GM18507 (cell line): ENCODE measurements at places on chromosomes 3 and 15.

DNA sequence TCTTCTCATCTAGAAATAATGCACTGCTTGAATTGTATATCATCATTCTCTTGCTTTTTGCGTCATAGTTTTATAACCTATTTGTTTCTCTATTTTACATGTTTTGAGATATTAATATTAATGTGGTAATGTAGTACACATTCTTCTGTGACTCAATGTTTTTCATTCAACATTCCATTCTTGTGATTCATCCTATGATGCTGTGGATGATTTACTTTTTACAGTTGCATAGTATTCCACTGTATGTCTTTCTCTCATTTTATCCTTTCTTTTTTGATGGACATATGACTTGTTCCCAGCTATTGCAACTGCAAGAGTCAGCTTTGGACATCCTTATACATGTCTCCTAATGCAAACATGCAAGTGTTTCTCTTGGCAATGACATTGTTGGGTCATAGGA, 20.6 kb upstream of the VEPH1 start:
- no peak for DNase-seq

DNA sequence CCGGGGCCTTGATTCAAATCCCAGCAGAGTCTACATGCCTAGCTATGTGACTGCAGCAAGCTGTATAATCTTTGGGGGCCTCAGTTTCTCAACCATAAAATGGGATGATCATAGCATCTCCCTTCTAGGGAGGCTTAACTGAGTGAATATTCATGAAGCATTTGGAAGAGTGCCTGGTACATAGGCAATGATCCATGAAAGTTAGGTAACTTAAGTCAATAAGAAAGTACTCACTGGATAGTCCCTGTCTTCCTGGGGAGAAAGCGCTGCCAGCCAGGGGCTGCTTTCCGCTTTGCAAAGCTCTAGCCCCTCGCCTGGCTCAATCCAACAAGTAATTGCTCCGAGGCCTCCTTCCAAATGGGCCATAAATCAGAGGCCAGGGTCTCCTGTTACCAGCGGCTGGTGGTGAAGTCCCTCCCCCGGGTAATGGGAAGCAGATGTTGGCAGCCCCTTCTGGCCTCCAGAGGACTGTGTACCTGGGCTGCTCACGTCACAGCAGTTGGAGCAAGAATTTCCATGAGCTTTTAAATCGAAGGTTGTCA, 521.9 kb upstream of the PROK2 start:
- no peak for DNase-seq

- no peak for DNase-seq
Observed at GRCh38 chr15:49953421-49953820, 165.6 kb downstream of the ATP8B4 start.

DNA sequence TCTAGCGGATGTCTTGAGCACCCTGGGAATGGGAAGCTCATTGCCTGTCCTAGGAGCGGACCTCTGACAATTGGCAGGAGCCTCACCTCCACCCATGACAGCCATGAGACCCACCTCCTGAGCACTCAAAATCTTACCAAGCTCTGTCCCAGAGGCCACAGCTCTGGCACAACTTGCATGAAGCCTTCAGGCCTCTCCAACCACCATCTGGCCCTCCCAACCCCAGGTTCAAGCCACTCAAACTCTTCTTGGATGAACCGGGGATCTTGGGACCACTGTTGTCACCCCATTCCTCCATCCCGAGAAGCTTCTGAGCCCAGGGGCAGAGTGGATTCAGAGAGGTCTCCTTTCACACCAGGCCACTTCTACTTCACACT, 1.5 kb downstream of the VIPR1 start:
- no peak for DNase-seq

GRCh38 chr15:39255760-39256159, 325.1 kb upstream of the THBS1 start:
- no peak for DNase-seq

DNA sequence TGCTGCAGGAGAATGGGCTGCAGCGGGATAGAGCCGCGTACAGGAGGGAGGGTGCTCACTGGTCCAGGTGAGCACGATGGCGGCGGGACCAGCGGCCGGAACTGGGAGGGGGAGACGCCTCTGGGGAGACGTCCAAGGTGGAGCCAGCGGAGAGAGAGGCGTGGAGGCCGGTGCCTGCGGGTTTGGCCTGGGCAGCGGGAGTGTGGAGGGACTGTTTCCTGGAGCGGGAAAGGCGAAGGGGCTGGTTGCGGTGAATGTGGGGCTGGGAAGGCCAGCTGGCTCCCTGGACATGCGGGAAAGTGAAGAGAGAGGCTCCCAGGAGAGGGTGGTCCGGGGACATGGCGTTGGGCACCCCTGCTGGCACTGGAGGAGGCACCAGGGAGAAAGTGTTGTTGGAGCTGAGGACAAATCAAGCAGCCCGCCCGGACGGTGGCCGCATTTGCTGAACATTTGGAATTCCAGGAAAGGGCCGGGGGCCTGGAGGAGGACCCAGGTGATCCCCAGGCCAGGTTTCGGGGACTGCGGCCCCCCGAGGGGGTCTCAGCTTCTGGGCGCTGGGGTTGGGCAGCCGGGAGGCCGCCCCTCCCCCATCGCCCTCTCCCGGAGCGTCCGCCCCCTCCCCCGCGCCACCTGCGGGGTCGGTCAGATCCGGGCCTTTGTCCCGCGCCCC, 34.3 kb downstream of the DNAJB8 start:
- DNase-seq, result no peak

- DNase-seq, result no peak
Observed at GRCh38 chr3:123719862-123720453, 135.1 kb upstream of the HACD2 start.

- peak; percentile 54 for DNase-seq
Observed at GRCh38 chr15:66713843-66714508, 11.9 kb downstream of the SMAD6 start.

DNA sequence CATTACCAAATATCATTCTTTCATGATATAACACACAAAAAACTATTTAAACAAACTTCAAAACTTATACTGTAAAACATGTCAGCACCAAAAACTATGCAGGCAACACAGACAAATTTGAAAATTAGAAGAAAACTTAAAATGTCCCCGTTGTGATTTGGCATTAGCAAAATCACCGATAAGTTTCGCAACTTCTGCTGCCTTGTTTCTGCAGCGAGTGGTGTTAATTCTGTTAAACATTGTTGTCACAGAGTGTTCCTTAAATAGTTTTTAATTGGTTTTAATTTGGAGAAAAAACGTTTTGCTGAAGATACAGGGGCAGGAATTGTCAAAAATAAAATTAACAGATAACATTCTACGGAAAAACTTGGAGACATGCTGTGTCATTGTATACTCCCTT, 160.6 kb downstream of the RPLP1 start:
- DNase-seq, result no peak

DNA sequence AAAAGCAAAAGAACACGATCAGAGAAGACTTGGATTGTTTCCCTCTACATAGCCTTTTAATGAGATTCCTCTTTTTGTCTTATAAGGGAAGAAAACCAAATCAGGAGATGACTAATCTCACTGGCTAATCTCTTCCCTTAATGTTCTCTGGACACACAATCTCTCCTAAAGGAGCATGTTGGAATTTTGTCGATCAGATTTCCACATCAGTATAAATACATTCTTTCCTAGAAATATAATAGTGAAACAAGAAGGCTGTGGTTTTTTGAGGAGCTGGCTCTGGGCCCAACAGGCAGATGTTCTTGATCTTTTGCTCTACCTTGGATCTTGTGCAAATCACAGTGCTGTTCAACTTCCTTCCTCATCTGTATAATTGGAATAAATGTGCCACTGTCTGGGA, 94.0 kb downstream of the GTPBP8 start:
- no peak for DNase-seq

DNA sequence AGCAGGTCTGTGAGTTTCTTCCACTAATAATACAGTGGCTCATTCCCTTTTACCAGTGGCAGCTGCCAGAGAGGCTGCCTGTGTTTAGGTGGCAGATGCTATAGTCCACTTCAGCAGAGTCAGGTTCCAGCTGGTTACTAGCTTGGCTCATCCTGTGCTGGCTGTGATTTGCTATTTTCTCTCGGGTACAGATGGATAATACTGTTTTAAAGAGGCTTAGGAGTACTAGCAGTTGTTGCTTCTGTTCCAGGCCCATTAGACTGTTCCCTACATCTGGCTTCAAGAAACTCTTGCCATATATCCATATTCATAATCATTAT, 41.0 kb downstream of the ZNF609 start:
- DNase-seq, result no peak

- DNase-seq, result no peak
Observed at GRCh38 chr3:168847291-168847883, 751.7 kb upstream of the GOLIM4 start.

- peak; percentile 45 for DNase-seq
Observed at GRCh38 chr3:12706504-12707253, 42.8 kb upstream of the RAF1 start.

DNA sequence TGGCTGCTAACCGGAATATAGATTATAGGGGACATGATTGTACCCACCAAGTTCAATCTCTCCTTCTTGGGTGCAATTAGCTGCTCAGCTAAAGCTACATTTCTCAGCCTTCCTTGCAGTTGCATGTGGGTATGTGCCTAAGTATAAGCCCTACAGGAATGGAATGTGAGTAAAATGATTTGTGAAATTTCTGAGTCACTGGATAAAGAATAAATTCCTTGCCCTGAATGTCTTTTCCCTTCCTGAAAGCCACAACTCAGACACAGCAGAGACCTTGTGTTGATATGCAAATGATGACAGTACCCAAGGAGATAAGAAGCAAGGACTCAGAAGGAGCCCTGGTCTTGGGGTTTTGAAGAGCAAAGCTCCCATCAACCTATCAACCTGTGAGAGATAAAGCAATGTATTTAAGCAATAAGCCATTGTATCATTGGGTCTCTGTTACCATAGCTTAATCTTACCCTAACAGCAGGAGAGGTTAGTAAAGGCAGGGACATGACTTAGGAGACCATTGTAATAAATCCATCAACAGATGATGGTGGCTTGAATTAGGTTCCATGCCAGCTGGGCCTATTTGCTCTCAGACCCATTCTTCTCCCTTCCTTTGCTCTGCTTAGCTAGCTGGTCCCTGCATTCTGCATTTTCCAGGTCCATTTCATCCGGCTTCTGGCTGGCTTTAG, 25.6 kb upstream of the ZNF280D start:
- no peak for DNase-seq

- no peak for DNase-seq
Observed at GRCh38 chr3:146196789-146197188, 35.8 kb upstream of the PLOD2 start.

DNA sequence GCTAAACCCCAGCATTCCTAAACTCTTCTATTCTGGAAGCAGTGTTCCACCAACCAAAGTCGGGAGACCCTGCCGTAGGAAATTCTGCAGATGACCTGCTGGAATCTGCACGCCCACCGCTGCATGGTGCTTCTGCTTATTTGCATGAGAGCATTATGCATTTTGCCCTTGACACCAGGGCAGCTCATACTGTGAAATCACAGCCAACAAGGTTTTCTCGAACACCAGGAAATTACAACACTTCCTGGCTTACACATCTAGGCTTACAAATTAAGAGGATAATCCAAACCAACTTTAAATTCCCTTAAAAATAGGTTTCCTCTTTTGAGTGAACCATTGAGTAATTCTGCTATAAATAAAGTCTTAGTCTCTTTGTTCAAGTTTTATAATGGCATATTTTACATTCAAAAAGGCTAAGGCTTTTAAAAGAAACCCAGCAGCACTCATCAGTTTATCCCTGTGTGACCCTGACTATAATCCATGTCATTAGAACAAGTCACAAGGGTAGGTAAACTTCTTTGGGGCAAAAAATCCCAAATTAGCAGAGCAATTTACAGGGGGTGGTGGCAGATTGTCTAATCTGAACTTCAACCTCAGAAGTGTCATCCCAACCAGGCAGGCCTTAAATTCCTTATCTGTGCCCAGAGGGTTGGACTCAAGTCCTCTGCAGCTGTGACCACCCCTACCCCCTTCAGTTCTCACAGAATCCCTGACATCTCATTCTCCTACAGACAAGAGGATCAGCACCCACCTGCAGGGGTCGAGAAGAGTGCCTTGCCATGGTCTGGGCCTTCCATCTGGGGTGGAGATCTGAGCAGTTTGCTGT, 33.5 kb upstream of the RBP1 start:
- no peak for DNase-seq

DNA sequence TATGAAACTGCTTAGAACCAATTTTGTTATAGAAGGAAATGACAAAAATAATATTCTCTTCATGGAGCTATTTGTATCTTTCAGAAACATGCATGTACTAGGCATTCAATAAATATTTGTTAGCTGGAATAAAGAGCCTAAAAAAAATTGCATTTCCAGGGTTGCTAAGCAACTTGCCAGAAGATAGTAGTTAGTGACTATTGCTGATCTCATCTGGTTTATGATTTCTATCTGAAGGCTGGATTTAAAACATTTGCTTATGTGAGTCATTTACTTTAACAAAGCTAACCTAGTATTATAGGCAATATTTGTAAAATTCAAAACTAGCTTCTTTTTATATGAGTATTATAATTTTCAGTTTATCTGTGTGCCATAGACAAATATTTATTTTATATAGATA, 78.3 kb downstream of the NAALADL2 start:
- no peak for DNase-seq

DNA sequence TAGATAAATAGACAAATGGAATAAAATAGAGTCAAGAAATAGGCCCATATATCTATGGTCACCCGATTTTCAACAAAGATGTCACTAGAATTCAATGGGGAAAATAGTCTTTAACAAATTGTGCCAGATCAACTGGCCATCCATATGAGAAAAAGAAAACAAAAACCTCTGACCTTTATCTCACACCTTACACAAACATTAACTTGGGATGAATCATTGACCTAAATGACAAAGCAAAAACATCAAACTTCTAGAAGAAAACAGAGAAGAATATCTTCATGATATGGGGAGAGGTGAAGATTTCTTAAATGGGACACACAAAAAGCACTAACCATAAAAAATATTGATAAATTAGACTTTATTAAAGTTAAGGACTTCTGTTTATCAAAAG, 31.9 kb downstream of the ITGA11 start:
- no peak for DNase-seq

DNA sequence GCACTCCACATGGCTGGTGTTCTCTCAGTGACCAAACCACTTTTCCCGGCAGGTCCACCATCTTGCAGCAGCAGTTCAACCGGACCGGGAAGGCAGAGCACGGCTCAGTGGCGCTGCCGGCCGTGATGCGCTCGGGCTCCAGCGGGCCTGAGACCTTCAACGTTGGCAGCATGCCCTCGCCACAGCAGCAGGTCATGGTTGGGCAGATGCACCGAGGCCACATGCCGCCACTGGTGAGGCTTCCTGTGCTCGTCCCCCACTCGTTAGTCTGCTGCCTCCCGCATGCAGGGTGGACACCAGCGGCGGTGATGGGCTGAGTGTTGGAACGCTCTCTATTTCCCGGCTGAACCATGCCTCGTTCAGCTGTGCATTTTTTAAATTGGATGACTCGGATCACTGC, 344.9 kb upstream of the TPM1 start:
- no peak for DNase-seq
